Occipital lobe (tissue), 3 donors: ENCODE measurements at places on chromosomes 6 and 20. TPM values are rescaled to one million over a fixed set of nuclear protein-coding genes. Genes with fewer than 3 reads are reported as not detected.

SLC17A1 gene
- total RNA-seq = not detected

BPI gene
- not detected for total RNA-seq

LY6G6C gene
- 0.31 TPM for total RNA-seq

OPRM1 gene
- total RNA-seq = 1.7 TPM

CYP39A1 gene
- total RNA-seq = 2.3 TPM

SLC16A10 gene
- total RNA-seq = 13.6 TPM

TRDN gene
- 0.94 TPM for total RNA-seq

ADGRF5 gene
- total RNA-seq = 8.0 TPM

COL11A2 gene
- 0.94 TPM for total RNA-seq

TAGAP gene
- 1.4 TPM for total RNA-seq

GRCh38 chr20:9306521-9306920 is 207.9 kb upstream of the LAMP5 start:
- no peak for DNase-seq

DNA sequence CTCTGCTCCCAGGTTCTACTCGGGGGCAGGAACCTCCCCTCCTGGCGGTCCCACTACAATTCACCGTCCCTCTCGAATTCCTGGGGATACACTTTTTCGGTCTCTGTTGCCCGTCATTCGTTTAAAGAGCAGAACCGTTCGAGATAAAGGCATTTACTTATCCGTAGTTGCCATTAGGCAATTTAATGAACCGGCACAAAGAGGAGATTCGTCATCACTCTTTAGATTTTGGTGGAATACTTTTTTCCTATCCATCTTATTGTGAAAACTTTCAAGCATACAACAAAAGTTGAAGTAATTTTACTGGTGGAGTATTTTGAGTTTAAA is 1.2 kb upstream of the CD24 start:
- DNase-seq = no peak

DNA sequence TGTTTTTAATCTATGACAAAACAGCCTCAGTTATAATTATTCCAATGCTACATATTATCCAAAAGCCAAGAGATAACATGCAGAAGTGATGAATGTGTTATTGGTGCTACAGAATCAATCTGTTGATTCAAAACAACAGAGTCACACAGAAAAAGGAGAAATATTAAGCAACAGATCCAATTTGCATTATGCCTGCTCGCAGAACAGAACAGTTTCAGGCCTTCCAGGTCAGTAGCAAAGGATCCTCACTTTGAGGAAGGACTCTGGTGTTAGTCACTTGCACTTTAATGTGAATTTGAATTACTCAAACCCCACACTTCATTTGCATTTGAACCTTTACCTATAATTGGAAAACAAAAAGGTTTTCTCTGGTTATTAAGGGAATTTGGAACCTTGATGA is 198.6 kb upstream of the NT5E start:
- no peak for DNase-seq

GRCh38 chr20:41217422-41217821 is 80.1 kb downstream of the PLCG1 start:
- no peak for DNase-seq

GRCh38 chr20:37986873-37987601 is 46.2 kb downstream of the TTI1 start:
- no peak for DNase-seq

DNA sequence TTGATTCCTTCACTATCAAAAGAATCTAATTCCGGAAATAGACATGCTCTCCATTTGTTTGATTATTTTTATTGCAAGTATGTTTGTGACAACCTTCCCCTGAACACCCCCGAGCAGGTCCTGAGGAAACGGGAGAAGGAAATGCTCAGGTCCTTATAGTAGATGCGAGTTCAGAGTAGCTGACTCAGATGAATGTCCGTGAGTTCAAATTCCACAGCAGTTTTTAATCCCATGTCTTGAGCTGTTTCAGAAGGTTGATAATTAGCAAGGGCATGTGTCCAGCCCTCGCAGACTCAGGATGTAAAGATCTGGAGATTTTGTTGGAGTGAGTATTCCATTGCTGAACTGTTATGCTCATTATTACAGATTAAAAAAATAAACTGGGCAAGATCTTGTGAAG is 169.3 kb downstream of the BCAS1 start:
- DNase-seq = no peak

- no peak for DNase-seq
These were observed 2.0 kb downstream of the ARMH2 start for GRCh38 chr6:24796616-24797290.

DNA sequence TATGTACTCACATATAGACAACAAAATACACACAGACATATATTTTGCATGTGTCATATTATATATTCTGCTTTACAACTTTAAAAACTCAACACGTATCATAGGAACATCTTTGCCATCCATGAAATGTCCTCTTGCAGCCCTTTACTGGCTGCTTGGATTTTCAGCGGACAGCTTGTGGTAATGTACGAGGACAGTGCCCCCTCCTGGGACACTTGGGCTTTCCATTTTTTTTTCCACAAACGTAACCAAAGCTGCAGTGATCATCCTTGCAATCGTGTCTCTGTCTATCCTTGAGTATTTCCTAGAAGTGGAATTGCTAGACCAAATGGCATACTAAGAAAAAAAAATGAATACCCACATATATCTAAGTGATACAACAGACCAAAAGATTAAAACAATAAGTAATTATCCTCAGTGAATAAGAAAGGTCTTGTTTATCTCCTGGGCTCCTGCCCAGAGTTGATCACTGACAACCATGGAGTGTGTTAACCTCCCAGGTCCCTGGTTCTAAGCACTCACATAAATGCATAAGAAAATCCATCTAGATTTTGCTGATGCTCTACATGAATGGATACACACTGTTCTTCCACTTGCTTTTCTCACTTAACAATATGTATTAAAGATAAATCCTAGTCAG is 18.1 kb downstream of the BPI start:
- peak; percentile 17 for DNase-seq

DNA sequence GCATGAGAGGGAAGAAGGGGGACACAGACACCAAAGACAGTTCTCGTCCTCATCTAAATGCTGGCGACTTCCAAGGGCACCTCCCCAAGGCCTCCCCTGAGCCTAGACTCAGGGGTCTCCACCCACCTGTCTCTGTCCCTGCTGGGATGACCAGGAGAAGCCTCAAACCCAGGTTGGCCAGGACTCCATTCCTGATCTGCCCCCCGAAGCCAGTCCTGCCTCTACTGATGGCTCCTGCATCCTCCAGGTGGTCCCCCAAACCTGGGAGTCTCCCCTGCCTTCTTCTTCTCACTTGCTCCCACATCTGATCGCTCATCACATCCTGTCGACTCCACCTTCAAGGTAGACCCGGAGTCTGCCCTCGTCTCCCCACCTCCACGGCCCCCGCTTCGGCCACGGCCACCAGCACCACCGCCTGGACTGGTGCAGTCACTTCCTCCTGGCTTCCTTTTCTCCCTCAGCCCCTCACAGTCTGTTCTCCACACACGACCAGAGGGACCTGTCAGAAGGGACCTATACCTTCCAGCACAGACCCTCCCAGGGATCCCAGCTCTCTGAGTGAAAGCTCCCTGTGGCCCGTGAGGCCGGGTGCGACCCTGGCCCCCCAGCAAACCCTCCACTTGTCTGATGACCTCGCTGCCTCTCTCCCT is 92.1 kb downstream of the CEBPB start:
- DNase-seq = no peak

GRCh38 chr6:81894788-81895271 is 142.3 kb upstream of the TENT5A start:
- peak; percentile 78 for DNase-seq

DNA sequence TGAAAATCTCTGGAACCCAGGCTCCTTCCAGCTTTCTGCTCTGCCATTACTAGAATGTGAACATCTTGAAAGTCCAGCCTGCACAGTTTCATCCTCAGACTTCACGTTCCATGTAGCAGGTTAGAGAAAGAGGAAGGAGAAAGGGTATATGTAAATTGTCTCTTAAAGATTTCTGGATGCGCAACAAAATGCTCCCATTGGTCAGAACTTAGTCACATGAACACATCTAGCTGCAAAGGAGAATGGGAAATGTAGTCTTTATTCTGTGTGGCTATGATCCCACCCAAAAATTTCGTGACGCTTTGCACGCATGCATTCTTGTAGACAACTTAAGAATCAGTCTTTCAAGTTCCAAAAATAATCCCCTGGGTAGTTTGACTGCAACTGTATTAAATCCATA is 46.4 kb upstream of the CHD6 start:
- DNase-seq = no peak

DNA sequence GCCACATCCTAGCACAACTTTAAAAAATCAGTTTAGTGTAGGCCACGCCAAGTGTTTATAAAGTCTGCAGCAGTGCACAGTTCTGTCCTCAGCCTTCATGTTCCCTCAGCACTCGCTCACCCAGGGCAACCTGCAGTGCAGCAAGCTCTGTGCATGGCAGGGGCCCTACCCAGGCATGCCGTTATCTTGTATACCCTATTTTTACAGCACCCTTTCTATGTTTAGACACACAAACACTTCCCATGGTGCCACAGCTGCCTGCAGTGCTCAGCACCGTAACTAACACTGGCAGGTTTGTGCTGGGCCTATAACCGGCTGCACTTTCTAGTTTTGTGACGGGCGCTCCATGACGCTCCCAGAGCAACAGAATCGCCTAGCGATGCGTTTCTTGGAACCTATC is 43.8 kb downstream of the ZBTB46 start:
- DNase-seq = no peak

DNA sequence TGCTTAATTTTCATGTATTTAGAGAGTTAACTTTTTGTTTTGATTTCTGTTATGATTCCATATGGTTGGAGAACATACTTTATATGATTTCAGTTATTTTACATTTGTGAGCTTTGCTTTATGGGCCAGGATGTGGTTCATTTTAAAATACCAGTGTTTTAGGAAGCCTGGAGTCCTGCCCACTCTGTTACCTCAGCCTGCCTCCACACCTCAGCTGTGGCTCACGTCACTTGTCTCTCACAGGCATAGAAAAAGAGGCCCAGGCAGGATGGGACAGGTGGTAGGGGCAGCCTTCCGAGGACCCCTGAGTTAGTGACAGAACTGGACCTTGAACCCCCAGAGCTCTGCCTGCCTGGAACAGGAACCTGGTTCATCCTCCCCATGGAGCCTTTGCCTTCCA is 16.0 kb downstream of the PSMF1 start:
- DNase-seq = no peak

DNA sequence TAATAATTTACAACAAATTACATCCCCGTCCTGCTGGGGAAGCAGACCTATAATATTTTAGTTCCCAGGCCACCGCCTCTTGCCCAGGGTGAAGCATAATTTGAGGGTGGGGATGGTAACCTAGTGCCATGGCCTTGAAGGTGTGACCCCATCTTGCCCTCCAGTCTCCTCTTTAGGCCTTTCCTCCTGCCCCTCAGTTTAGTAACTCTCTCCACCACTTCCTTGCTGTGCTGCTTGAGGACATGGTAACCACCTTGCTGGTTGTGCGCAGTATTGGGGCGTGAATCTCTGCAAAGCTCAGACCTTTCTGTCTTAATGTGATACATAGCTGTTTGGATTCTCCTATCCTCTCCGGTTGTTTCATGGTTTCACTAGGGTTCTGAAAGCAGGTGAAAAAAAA is 16.6 kb downstream of the SNX9 start:
- DNase-seq = no peak

GRCh38 chr6:133906050-133906449 is 17.1 kb downstream of the TCF21 start:
- no peak for DNase-seq

DNA sequence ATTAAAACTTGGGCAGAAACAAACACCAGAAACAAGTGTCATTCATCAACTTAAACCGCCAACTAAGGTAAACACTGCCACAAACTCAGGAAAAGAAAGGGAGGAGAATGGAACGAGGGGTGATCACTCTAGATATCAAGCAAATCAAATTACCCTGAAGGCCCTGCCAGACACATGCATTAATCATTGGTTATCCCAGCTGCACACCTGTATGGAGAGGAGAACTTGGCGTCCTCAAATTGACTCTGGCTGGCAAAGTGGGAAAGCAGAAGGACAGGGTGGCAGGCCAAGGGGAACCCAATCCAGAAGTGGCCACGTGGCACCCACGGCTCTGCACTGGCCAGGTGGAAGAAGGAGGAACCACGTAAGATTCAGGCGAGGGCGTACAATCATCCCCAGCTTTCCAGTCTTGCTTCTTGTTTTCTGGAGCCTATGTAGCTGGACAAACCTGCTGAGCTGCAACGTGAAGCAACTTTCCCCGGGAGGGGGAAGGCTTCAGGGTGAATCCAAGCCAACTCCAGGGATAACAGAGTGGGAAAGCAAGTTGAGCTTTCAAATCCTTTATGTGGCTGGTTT is 156.2 kb upstream of the JARID2 start:
- no peak for DNase-seq
